Coronary artery (tissue), 2 donors: ENCODE measurements at places on chromosomes 3 and 15.

- DNase-seq: no peak
These were observed 12.2 kb downstream of the MYLK start for GRCh38 chr3:123871946-123872345.

DNA sequence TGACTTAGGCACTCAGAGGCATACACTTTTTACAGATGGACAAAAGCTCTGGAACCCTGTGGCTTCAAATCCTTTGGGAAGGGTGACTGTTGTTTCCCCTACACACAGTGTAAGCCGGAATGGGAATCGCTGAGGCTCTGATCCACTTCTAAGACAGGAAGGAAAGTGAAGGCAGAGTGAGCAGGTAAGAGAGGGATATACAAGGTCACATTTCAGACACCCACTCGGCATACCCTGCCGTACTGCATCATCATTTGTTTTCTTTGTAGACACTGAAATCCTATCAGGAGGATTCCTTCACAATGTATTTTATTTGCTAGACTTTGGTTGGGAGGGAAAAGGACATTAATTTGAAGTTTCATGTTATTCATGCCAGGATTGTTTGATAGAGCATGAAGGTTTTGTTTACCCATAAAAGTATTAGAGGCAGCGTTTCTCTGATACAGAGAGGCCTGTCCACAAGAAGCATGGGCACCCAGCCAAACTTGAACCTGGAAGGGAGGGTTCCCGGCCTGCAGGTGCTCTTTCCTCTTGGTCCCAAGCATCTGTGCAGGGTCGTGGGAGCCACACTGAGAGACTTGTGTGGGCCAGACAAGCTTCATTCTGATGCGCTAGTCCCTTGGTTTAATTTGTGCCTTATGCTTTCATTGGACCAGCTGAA, 21.9 kb upstream of the POLR2M start:
- DNase-seq: no peak

GRCh38 chr15:22780267-22780666, 6.2 kb upstream of the NIPA1 start:
- no peak for DNase-seq

DNA sequence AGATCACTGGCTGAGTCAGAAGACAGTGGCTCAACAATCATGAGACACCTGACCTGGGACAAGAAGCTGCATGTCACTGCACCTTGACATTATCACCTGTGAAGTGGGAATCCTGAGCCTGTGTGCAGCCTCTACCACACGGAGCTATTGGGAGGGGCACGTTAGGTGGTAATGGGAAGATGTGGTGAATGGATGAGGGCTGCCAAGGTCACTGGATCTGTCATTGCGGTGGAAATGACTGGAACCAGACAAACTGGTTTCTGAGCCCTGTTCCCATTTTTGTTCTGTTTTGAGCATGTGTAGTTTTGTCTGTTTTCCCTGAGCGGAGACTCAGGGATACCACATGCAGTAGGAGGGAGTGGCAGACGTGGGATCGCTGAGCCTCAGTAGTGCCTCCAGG, 235.5 kb downstream of the OPA1 start:
- peak; percentile 50 for DNase-seq

GRCh38 chr3:108500728-108501127, 9.7 kb downstream of the MYH15 start:
- DNase-seq: no peak
